ENCODE measurements at places on chromosomes 4 and X. TPM values are rescaled to one million over a fixed set of nuclear protein-coding genes. Genes with fewer than 3 reads are reported as not detected.

SNCA gene
- total RNA-seq, result 8.3 TPM

CT45A1 gene
- not detected for total RNA-seq

DCAF12L2 gene
- not detected for total RNA-seq

STAG2 gene
- 114 TPM for total RNA-seq

SSX4B gene
- total RNA-seq, result not detected

GAB3 gene
- total RNA-seq, result 15.6 TPM

STK26 gene
- 21.3 TPM for total RNA-seq

XAGE1A gene
- total RNA-seq, result not detected

UBL4A gene
- 74.0 TPM for total RNA-seq

KLHL34 gene
- not detected for total RNA-seq

RNF175 gene
- not detected for total RNA-seq

CT45A2 gene
- total RNA-seq, result not detected

CABS1 gene
- total RNA-seq, result not detected

CWH43 gene
- not detected for total RNA-seq

CPZ gene
- 13.2 TPM for total RNA-seq

DDX3X gene
- 145 TPM for total RNA-seq

TLR8 gene
- total RNA-seq, result not detected

TKTL2 gene
- total RNA-seq, result not detected

TCEAL6 gene
- total RNA-seq, result not detected

RTL5 gene
- 0.12 TPM for total RNA-seq

PCDH11X gene
- not detected for total RNA-seq

GIMD1 gene
- not detected for total RNA-seq

PNMA3 gene
- not detected for total RNA-seq

MAP3K15 gene
- total RNA-seq, result not detected

SPANXD gene
- 210 TPM for total RNA-seq

HSFX2 gene
- total RNA-seq, result not detected

SLITRK2 gene
- not detected for total RNA-seq

DAPP1 gene
- total RNA-seq, result 0.76 TPM

NXF2 gene
- not detected for total RNA-seq

BMPR1B gene
- 0.07 TPM for total RNA-seq

SPARCL1 gene
- total RNA-seq, result 0.07 TPM

PHKA1 gene
- total RNA-seq, result 0.12 TPM
